Renal cortex interstitium (tissue), 15 donors: ENCODE measurements at places on chromosomes 1 and 21. TPM values are rescaled to one million over a fixed set of nuclear protein-coding genes. Genes with fewer than 3 reads are reported as not detected.

DNA sequence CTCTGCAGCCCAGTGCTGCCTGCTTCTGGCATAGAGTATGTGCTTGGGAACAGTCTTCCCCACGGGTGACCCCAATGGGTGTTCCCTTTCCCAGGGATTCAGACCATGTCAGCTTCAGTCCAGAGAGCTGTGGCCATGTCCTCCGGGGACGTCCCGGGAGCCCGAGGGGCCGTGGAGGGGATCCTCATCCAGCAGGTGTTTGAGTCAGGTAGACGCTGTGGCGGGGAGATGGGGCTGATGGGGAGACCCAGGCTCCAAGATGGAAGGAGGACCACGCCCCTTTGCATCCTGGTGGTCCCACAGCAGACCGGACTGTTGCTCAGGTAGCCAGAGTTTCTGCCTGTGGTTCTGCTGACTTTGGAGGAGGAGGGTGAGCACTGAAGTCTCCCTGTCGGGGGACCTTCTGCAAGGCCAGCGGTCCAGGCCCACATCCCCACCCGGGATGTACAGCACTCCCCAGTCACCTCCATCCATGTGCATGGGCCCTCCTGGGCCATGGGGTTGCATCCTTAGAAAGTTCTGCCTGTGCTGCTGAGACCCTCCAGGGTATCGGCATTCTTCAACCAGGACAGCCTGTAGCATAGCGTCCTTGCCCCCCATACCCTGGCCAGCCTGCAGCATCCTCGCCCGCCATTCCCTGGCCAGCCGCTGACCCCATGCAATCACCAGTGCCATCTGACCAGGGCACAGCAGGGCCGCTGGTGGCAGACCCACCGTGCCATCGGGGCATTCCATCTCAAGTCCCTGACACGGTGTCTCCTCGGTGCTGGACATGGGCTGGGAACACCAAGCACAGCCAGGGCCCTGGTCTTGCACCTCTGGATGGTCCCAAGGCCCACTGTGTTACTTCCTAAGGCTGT is 2.8 kb downstream of the AIRE start:
- DNase-seq: no peak

DNA sequence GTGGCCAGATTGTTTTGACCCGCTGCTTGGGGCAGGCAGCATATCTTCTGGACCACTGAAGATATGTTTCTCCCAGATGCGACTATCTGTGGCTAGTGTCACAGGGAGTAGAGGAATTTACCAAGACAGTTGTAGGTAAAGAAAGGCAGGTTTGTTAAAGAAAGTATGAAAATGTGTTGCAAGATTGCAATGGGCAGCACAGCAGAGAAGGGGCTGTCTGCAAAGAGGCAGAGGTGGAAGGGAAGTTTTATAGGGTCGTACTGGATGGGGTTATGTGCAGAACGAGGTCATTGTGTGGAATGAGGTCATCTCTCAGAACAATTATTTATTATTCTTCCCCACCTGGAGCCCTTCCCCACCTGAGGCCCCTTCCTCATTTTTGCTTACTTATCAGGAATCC is 15.0 kb upstream of the VAMP4 start:
- no peak for DNase-seq

GRCh38 chr1:228827019-228827418 is 91.7 kb downstream of the RHOU start:
- DNase-seq: no peak

Gene DENND2D
- 15.1 TPM for polyA plus RNA-seq

- no peak for DNase-seq
Observed at GRCh38 chr1:151790940-151791651, 796 bp upstream of the TDRKH start.

Gene LYPD8
- polyA plus RNA-seq: 0.17 TPM

Gene HMCN1
- 60.3 TPM for polyA plus RNA-seq

DNA sequence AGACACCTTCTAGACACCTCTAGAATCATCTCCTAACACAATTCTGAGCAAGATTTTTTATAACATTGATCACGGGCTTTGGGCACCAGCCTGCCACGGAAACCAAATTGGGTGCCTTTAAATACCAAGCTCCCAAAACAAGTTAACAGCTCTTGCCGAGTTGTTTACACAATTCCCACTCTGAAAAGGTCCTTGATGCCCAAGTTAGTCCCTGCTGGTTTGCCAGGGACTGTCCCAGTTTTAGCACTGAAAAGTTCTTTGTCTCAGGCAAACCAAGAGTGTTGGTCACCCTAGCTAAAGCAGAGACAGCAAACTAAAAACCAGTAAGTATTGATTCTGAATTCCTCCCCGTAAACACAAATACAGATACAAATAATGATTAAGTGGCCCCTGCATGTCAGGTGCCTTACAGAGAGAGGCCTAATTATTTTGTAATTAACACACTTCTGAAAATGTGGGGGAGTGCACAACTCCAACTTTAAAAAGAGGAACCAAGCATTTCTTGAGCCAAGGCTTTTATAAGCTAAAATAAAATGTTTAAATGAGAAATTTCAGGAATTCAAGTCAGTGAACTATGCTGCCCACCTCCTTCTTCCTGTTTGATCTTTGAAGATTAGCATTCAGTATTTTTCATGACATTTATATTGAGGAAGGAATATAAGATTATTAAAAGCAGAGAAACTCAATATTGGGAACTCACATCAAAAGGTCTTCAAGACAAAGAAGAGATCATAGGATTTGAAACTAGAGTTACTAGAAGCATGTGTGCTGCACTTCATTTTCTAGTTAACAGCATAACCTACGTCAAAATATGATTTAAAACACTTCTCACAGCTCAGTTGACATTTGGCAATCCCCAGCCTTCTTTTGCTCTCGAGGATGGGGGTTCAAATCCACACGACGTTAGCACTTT is 9.0 kb upstream of the UBE2U start:
- DNase-seq: no peak

Gene CD1B
- polyA plus RNA-seq: not detected

GRCh38 chr1:234478152-234478480 is 863 bp downstream of the TARBP1 start:
- DNase-seq: no peak

GRCh38 chr21:36719614-36720013 is 20.7 kb downstream of the SIM2 start:
- no peak for DNase-seq

Gene ANKRD45
- polyA plus RNA-seq: 3.9 TPM

Gene MMEL1
- polyA plus RNA-seq: 1.9 TPM

DNA sequence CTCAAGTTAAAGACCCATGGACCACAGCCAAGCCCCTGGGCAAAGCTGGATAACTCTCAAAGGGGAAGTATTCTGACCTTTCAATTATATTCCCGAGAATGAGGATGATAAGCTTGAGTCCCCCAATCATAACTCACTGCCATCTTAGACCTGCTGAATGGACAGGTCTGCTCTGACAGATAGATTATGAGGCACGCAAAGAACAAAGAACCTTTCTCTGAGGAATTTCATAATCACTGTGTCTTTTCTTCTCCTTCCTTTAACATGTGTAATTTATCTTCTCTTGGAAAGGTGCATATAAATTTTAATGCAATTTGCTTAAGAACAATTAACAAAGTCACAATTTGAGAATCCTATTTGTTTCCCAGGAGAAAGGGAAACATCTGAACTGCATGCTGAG is 22.0 kb downstream of the PIGM start:
- DNase-seq: no peak

- DNase-seq: no peak
Observed at GRCh38 chr1:210233495-210234328, 1.1 kb downstream of the SERTAD4 start.

DNA sequence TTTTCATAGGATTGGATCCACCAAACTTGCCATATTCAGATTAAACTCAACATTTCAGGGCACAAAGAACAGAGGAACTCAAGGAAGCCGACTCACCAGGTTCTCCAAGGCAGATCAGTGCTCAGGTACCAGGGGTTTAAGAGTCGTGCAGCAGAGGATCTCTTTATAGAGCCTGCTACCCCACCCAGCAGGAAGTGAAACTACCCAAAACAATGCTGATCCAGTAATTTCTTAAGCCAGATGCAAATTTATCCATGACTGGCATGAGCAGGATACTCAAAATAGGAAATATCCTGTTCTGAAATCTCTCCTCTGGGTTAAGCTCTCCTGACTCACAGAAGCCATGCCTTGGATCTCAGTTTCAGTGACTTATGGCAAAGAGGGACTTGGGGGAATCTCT is at the start of gene SPRR2A:
SPRR2A (minus strand) TSS at position 138 of the 400 bp plus-strand sequence. CDS start 777 bp downstream, outside the sequence.
- no peak for DNase-seq

- DNase-seq: no peak
Observed at GRCh38 chr1:25825605-25826004, 5.9 kb downstream of the MTFR1L start.

DNA sequence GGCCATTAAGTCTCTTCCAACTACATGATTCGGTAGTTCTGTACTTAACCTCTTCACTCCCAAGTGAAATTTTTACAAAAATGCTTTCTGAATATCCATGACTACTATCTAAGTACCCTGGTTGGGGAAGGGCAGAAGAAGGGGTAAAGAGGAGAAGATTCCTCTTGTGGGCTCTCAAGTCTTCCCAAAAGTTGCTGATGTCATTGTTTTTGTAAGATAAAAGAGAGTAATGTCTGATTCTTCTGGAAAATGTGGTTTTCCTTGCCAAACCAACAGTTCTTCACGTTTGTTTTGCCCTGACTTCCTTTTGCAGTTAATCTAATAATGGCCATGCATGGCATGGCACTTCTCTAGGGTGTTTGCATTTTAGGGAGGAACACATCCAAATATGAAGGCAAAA is 34.7 kb upstream of the AK4 start:
- no peak for DNase-seq

Gene ZNF326
- polyA plus RNA-seq: 85.9 TPM

Gene S100A7
- polyA plus RNA-seq: 0.61 TPM

- DNase-seq: no peak
Observed at GRCh38 chr21:34574601-34575529, 40.0 kb downstream of the RCAN1 start.

Gene ANGPTL3
- polyA plus RNA-seq: 8.1 TPM

GRCh38 chr1:226692823-226693222 is 46.3 kb downstream of the ITPKB start:
- DNase-seq: no peak

Gene PRKAA2
- 13.9 TPM for polyA plus RNA-seq

Gene GPR61
- polyA plus RNA-seq: 0.87 TPM

- DNase-seq: no peak
Observed at GRCh38 chr1:119133987-119134386, 6.5 kb downstream of the WARS2 start.

Gene FUCA1
- 37.4 TPM for polyA plus RNA-seq

Gene OR2AK2
- not detected for polyA plus RNA-seq

Gene RBM15
- 14.7 TPM for polyA plus RNA-seq
